Activated CD4-positive, alpha-beta T cell treated with anti-CD3 and anti-CD28 coated beads, Interleukin-2, Interleukin-4, amounts not matched to agents 100 ng/mL and 50 ng/mL, durations not matched to agents 16 hours and 8 hours (primary cell): ENCODE measurements at places on chromosomes 4 and X.
A peak's percentile ranks its signal among the peaks of the same experiment; 100 is the strongest.

DNA sequence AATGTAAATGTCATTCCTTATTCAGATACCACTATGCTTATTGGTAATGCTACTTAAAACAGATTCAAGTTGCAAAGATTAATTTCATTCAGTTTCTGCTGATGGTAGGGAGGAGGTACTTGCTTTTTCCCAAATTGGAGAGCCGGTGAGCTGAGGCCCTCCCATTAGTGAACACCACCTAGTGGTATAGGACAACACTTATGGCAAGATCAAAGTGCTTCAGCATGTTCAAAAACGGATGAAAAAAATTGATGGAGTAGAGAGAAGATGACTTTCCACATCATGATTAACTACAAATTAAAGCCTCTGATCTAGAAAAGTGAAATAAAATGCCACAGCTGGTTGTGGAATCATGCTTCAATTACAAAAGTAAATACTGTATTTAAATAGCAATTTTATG lies 112.9 kb downstream of the MBNL3 start:
- DNase-seq = no peak

GRCh38 chr4:48909697-48910096 lies 3.1 kb upstream of the OCIAD2 start:
- DNase-seq = peak; percentile 86

DNA sequence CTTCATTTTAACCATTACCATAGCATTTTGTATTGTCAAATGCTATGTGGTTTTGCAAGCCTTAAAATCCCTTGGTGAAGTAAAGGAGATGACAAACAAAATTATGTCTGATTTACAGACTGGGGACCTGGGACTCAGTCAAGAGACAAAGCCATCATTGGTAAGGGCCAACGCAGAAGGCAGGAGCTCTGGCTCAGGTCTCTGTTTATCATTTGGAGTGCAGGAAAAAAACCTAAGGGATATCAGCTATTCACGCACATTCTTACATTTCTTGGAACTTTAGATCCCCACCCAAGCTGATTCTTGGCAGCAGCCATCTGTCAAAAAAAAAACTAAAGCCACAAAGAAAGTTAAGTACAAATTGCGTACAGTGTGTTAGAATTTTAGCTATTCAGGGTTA lies 731.9 kb downstream of the STPG2 start:
- no peak for DNase-seq

DNA sequence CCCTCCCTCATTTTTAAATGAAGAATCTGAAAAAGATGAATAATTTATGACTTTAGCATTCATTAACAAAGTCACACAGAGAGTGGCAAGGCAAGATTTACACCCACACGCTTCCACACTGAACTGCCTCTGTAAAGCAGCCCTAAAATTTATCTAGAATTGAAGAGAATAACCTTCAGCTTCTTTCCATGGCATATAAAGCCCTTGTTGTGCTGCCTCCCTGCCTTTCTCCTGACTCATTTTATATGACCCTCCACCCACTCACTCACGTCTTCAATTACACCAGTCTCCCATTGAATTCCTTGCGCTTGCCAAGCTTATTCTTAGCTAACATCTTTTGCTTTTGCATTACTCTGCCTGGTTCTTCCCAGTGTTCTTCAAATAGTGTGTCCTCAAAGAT lies 2649.3 kb downstream of the PCDH7 start:
- no peak for DNase-seq

DNA sequence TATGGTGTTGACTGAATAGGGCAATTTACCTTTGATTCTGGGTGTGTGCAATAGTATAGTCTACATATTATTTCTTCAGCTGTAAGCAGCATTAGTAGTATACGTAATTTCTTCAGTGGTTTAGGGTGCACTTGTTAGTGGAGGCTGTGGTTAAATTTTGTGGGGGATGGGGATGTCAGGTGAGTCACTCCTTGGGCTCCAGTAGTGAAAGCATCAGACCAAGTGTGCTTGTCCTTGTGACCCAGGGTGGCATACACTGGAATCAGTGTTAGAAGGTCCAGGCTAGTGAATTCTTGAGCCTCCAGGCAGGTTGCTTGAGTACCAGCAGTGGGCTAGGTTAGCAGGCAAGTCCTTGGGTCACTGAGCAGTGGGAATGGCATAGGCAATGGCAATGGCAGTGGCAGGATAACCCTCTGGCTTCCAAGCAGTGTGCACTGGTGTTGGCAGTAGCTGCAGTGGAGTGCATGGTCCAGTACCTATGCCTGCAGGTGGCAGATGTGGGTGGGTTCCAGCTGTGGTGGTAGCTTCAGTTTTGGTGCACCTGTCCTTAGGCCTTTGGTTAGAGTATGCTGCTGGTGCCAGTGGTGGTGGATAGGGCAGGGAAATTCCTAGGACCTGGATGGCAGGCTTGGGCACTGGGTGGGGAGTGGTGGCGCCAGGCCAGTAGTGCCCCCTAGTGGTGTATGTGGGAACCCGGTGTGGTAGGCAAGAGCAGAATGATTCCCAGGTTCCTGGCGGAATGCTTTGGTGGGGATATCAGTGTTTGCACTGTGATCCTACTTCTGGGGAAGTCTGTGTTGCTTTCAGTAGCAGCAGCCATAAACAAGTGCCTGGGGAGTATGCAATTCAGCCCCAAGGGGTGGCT lies 531.0 kb downstream of the SMARCA1 start:
- no peak for DNase-seq

- DNase-seq = no peak
Observed at GRCh38 chr4:76311896-76312331, 5.4 kb downstream of the STBD1 start.
